ENCODE measurements at places on chromosomes 1 and 21.

GRCh38 chr1:8902765-8903164 lies 24.3 kb upstream of the ENO1 start:
- DNase-seq = peak; percentile 36

DNA sequence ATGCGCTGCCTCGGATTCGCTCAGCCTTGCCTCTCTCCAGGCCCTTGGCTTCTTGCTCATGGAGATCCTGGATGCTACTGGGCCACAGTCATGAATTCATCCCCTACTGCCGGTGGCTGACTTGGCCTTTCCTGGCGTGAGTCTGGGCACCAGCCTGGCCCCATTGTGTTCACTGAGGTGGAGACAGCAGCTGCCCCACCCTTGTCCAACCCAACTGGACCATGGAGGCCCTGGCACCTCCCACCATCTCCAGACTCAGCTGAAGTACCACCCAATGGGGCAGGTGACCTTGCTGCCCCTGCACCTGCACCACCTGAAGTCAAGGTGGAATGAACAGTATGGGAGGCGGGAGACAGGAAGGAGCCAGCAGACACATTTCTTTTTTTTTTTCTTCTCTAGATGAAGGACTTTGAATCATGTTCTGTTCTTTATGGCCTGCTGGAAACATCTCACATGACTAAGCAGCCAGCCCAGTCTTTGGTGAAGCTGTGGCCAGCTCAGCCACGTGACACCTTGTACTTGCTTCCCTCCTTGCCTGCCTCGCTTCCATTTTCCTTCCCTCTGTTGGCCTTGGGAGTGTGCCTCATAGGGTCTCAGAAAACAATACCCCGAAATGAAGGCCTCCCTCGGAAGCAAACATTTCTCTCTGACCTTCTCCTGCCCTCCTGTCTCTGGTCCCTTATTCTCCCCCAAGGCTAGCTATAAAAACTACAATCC lies 3.8 kb upstream of the SLC30A2 start:
- no peak for DNase-seq

- peak; percentile 79 for DNase-seq
These were observed 117.7 kb upstream of the SLC44A3 start for GRCh38 chr1:94702442-94702815.

DNA sequence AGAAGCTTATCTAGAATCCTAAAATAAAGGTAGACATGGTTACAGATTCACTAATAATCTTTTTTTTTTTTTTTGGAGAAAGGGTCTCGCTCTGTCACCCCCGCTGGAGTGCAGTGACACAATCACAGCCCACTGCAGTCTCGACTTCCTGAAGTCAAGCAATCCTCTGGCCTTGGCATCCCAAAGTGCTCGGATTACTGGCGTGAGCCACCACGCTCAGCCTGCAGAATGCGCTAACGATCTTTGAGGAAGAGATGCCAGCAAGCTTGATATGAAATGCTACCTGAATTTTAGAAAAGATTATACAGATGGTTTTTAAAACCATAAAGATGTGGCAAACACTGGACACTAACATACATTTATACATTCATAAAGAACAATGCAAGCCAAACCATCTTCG lies 4.1 kb upstream of the GNPAT start:
- DNase-seq = no peak

GRCh38 chr1:207097871-207098324 lies 6.1 kb upstream of the C4BPA start:
- DNase-seq = no peak

- no peak for DNase-seq
These were observed 111.6 kb upstream of the GADD45A start for GRCh38 chr1:67573311-67573872.

GRCh38 chr1:81880781-81881180 lies 80.0 kb downstream of the ADGRL2 start:
- no peak for DNase-seq

GRCh38 chr21:36791695-36792470 lies 93.0 kb downstream of the SIM2 start:
- DNase-seq = no peak

- DNase-seq = no peak
These were observed 108.2 kb upstream of the COL6A1 start for GRCh38 chr21:45873418-45873817.

- DNase-seq = peak; percentile 16
These were observed 44.9 kb upstream of the TINAGL1 start for GRCh38 chr1:31531177-31531999.

DNA sequence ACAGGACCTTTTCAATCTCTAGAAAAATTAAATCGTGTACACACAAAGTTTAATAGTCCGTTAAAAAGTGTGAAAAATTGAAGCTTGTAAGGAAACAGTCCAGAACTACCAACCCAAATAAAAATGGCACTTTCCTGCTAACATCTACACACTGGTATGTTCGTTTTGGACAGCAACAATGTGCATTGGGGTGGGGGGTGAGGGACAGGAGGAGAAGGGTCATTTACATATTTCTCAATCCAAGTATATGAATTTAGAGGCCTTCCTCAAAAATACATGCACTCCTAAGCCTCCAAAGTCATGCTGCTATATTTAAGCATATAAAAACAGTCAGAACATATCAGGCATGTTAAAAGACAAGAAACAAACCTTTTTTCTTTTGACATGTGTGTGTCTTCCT lies 2.5 kb downstream of the PPP1R15B start:
- peak; percentile 16 for DNase-seq

GRCh38 chr1:8122477-8123407 lies 96.6 kb upstream of the ERRFI1 start:
- DNase-seq = no peak

DNA sequence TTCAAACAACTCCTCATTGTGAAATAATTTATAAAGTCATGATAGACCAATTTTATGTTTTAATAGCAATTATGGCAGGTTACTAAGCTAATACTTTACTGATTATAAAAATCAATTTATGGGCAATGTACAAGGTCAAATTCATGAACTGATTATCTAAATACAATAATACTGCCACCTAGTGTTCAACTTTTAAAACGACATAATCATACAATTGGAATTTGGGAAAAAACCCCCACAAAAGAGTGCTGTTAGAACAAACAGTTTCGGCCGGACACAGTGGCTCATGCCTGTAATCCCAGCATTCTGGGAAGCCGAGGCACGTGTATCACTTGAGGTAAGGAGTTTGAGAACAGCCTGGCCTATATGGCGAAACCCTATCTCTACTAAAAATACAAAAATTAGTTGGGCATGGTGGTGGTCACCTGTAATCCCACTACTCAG lies 14.0 kb downstream of the GTF2B start:
- DNase-seq = peak; percentile 33

DNA sequence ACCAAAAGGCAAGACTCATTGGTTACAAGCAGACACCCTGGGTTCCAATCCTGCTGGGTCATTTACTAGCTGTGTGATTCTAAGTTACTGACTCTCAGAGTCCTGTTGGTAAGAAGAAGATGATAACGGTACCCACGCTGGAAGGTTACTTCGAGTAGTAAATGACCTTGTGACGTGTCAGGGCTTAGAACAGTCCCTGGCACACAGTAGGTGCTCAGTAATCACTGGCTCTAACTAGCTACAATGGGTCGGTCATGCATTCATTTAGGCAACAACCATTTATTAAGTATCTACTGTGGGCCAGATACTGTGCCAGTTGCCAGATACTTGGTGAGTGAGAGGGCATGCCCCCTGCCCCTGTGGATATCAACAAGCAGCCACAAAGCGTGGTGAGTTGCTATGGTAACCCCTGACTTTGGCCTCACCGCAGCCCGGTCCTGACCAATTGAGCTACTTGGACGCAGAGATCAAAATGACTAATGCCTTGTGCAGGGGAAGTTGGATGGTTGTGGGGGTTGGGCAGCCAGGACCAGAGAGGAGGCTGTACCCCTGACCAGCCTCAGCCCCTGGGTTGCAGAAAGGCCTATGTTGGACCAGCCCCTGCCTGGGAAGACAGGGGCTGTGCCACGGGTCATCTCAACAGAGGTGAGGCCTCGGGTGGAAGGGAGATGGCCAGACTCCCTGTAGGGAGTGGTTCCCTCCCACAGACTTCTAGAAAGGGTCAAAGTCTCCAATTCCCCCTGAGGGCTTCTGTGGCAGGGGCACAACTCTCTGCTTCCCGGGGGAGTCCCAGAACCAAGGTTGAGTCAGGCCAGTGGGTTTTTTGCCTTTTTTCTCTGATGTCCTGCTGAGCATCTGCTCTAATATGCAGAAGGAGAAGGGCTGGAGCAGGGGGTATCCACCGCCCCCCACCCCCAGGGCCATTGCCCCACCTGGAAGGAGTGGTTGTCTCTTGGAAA lies 16.0 kb downstream of the DHRS3 start:
- DNase-seq = peak; percentile 92

GRCh38 chr1:181595234-181595633 lies 111.9 kb downstream of the CACNA1E start:
- DNase-seq = no peak

DNA sequence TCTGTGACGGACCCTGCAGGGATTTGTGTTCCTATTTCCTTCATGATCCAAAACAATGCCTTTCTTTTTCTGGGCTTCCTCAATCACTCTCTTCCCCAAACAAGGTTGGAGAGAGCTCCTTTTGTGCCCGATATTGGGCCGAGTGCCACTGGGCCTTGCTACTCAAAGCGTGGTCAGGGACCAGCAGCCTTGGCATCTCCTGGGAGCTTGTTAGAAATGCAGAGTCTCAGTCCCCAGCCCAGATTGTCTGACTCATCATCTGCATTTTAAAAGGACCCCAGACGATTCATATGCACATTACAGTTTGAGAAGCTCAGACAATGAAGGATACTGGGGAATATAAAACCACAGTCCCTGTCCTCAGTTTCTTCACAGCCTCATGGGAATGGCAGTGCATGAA lies 19.9 kb downstream of the ADORA1 start:
- no peak for DNase-seq

- DNase-seq = no peak
These were observed 23.6 kb upstream of the MAB21L3 start for GRCh38 chr1:116087628-116088027.

GRCh38 chr1:163069142-163069541 lies at the start of gene RGS4:
Gene RGS4, plus strand, starts transcription at chr1:163069361. Its CDS starts 124 bp downstream, at chr1:163069485.
- DNase-seq = peak; percentile 94

DNA sequence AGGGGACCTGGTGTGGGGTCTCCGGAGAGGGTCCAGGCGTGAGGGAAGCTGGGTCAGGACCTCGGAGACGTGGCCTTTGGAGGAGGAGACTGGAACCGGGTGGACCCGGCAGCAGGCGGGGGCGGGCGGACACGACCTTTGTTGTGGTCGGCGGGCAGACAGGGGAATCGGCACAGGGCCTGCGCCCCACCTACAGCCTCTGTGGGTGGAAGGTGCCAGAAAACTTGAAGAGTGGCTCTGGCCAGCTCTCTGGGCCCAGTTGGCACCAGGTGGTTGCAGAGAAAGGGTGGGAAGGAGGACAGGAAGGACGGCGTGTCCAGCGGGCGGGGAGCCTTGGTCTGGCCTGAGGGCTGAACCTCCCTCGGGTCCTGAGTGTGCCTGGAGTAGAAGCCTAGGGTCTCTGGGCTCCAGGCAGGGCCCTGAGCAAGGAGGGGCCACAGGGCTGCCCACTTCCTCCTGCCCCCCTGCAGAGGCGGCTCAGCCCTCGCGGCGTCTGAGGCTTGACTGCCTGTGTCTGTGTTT lies 7.7 kb upstream of the TTLL10 start:
- no peak for DNase-seq

DNA sequence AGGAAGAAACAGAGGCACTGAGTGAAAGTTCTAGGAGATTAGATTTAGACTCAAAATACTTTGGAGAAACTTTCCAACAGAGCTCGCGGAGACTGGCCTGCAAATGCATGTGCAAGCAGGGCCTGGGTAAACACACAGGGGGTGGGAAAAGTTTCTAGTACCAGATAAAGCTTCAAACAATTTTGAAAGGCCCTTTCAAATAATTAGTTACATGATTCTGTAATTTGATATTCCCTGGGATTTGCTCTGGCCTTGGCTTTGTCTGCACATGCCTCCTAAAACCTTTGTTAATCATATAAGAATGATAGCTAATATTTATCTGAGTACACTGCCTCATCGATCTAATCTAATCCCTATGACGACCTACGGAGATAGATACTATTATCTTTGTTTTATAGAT lies 31.3 kb downstream of the VTCN1 start:
- peak; percentile 6 for DNase-seq

GRCh38 chr1:226981386-226981817 lies 41.3 kb downstream of the COQ8A start:
- DNase-seq = no peak

GRCh38 chr21:37863842-37864241 lies 52.4 kb downstream of the KCNJ6 start:
- no peak for DNase-seq

GRCh38 chr1:243844186-243844585 lies 5.9 kb downstream of the AKT3 start:
- no peak for DNase-seq

DNA sequence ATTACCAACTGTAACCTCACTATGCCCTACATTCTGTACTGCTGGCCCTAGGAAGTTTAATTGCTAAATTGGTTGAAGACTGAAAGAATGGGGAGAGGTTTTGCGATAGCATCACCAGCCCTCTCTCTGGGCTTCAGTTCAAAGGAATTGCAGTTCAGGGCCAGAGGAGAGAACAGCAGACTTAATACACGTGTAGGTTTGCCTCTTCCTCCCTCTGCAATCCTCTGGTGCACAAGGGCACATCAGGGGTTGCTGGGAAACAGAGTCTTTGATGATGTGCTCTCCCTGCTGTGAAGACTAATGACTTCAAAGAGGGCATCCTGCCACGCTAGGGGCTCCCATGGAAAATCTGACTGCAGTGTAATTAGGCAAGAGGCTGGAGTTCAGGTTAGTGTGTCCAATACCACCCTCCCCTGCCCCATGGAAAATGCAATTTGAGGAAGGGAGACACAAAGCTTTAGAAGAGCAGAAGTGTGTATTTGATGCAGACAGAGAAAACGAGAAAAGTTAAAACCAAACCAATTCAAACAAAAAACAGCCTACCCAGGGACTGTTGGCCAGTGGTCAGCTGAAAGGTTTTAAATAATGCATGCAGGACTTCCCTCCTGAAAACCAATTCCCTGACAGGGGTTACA lies 167.9 kb downstream of the ASTN1 start:
- DNase-seq = no peak

GRCh38 chr1:98267423-98267822 lies 346.6 kb upstream of the DPYD start:
- DNase-seq = no peak

GRCh38 chr1:174799136-174799479 lies 200.6 kb upstream of the CACYBP start:
- peak; percentile 2 for DNase-seq

- DNase-seq = no peak
These were observed 22.7 kb upstream of the ACTRT2 start for GRCh38 chr1:2998503-2999100.

DNA sequence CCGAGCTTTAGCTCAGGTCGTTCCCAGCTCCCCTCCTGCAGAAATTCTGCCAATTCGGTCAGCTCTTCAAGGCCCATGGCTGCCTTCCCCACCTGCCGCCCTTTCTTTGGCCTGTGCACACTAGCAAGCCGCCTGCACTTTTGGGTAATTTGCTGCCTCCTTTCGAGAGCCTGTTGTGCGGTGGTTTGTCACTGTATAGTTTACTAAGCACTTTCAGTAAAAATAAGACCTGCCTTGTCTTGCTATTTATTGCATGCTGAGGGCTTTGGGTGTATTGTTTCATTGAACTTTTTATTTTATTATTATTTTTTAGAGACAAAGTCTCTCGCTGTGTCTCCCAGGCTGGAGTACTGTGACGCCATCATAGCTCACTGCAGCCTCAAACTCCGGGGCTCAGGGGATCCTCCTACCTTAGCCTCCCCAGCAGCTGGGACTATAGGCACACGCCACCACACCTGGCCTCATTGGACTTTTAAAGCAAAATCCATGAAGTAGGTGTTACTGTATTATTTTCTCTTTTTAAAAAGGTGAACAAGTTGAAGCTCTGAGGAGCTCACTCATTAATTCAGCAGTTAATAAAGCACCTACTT lies 1.1 kb upstream of the FABP3 start:
- DNase-seq = no peak
